ENCODE measurements at places on chromosomes 2 and 18.

GRCh38 chr2:67322353-67323001, 74.7 kb upstream of the ETAA1 start:
- no peak for DNase-seq

- no peak for DNase-seq
These were observed 29.6 kb downstream of the SERTAD2 start for GRCh38 chr2:64624108-64624610.

- DNase-seq: peak; percentile 41
These were observed 20.3 kb downstream of the RMC1 start for GRCh38 chr18:23523429-23524212.

- no peak for DNase-seq
These were observed 155.6 kb upstream of the HAAO start for GRCh38 chr2:42947809-42948600.

Measured in AG04449 (cell line).